Stimulated activated CD4-positive, alpha-beta T cell treated with anti-CD3 and anti-CD28 coated beads, TNF-alpha, amount 100 ng/mL, for 1 hour (primary cell): ENCODE measurements at places on chromosomes 7 and 10.

- no peak for DNase-seq
Measured at GRCh38 chr10:97207131-97207530, 21.4 kb upstream of the SLIT1 start.

- DNase-seq = no peak
Measured at GRCh38 chr7:128123291-128124037, 92.2 kb upstream of the LRRC4 start.

DNA sequence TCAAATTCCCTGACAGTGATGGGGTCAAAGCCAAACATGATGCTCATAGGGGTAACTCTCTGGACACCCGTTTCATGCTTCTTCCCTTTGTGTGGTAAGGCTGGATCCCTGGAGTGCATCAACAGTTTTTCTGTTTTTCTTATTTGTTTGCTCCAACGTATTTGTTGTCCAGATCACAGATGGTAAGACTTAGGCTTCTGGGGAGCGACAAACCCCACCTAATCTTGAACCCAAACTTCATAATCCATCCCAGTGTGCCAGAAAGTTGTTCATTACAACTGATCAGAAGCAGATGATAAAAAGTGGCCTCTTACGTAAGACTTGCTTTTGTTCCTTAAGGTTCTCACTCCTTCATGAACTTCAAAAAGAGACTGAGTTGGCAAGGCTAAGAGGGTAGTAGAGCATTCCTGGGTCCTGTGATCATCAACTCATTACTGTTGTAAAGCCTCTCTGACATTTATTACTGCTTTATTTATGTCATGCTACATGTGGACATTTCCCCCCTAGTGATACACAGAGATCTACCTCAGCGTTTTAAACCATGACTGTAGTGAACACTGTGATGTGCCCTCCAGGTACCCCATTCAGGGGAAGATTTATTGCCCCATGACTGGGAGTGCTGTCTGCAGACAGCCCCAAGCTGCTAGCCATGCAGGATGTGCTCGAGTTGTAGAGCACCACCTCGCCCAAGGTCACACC is 125.6 kb downstream of the CCDC71L start:
- DNase-seq = no peak

GRCh38 chr7:101269664-101270063 is 24.8 kb upstream of the FIS1 start:
- no peak for DNase-seq
